ENCODE measurements at places on chromosomes 7 and 10.

- DNase-seq: no peak
These were observed 22.7 kb downstream of the SLC35G1 start for GRCh38 chr10:93916257-93917063.

GRCh38 chr7:30323006-30323355 lies 38.6 kb downstream of the ZNRF2 start:
- no peak for DNase-seq

DNA sequence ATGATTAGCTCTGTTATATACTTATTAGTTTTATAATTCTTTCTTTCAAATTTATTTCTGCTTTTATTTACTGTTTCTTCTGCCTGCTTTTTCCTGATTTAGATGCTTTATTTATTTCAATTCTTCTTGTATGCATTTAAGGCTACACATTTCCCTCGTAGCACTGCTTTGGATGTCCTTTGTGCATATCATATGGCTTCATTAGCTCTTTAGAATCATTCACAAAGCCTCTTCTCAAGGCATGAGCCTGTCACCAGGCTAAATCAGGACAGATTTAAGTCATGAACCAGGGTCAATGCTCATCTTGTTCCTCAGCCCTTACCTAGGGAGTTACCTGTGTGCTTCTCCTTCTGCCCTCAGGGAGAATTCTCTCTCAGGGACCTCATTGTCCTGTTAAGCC lies 56.3 kb downstream of the BAMBI start:
- no peak for DNase-seq

DNA sequence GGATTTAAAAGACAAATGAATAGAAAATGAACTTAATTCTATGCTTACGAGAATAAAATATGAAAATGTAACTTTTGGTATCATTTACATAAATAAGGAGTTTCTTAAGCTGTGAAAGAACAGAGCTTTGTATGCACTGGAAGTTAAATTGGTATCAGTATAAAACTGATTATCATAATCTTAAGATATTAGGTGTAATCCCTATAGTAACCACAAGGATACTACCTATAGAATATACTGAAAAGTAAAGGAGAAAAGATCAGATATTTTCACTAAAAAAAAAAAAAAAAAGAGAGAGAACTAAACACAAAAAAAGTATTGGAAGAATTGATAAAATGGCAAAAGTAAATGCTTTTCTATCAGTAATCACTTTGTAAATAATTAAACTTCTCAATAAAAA lies 100.1 kb downstream of the TWIST1 start:
- no peak for DNase-seq

DNA sequence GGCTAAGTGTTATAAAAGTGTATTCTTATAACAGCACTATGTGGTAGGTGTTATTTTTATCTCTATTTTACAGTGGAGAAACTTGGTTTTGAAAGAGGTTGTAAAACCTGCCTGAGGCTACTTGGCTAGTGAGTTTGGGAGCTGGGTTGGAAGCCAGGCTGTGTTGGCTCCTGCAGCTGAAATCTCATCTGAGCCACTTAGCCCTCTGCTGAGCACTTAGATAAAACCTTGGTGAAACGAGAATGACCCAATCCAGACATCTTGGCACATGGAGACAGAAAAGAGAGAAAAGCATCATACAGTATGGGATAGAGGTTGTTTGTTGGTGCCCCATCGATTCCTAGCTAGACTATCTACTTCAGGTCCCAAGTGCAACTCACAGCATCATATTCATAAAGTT lies 37.4 kb downstream of the BLNK start:
- DNase-seq: no peak

DNA sequence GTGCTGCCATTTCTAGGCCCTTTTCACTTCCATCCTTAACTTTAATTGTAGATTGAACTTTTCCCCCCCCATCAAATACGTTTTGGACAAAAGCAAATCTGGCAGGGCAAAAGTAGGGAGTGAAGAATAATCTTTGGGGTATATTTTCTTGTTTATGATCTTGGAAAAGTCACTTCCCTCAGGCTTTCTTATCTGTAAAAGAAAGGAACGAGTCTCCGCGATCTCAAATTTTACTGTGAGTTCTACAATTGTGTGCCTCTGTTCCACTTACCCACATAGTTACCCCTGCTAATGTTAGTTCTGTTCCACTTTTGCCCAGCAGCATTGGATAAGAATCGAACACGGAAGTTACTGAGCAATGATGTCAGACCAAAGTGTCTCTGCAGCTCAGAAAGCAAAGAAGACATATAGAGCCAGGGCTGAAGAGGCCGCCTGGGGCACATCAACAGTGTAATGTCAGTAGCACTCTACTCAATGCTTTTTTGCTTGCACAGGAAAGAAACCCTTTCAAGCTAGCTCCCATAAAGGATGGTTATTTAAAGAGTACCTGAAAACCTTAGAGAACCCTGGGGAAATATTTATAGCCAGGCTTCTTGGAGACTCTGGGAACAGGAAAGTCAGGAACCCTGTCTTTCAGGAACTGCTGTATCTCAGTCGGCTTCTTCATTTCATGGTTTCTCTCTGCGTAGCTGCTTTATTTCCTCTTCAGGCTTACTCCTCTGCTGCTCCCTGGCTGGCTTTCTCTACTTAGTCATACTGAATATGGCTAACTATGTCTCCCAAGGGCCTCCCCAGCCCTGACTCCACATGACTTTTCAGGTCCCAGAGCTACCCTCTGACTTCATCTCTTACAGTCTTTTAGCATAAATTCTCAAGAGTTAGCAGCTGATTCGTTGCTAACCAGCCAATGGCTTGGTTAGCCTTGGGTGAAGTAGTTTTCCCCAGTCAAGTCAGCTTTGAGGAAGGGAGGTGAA lies 123.7 kb upstream of the FAM3C start:
- no peak for DNase-seq

- no peak for DNase-seq
These were observed 102.0 kb downstream of the GNAI1 start for GRCh38 chr7:80236681-80237080.

DNA sequence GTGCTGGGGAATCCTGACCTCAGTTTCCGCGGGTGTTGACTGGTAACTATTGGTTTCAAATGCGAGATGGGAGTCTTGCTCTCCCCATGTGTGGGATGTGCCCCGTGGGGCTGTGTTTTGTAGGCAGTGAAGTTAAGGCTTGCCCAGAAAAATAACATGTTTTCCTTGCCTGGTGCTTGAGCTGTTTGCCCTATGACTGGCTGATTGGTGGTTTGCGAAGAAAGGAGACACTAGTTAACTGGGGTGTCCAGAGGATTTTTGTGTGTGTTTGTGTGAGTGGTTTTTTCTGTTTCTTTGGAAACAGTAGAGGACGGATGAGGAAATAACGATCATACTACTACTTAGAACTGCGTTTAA lies 61.9 kb downstream of the CREB5 start:
- DNase-seq: no peak

- no peak for DNase-seq
These were observed 25.1 kb downstream of the TBXAS1 start for GRCh38 chr7:139854124-139854511.

DNA sequence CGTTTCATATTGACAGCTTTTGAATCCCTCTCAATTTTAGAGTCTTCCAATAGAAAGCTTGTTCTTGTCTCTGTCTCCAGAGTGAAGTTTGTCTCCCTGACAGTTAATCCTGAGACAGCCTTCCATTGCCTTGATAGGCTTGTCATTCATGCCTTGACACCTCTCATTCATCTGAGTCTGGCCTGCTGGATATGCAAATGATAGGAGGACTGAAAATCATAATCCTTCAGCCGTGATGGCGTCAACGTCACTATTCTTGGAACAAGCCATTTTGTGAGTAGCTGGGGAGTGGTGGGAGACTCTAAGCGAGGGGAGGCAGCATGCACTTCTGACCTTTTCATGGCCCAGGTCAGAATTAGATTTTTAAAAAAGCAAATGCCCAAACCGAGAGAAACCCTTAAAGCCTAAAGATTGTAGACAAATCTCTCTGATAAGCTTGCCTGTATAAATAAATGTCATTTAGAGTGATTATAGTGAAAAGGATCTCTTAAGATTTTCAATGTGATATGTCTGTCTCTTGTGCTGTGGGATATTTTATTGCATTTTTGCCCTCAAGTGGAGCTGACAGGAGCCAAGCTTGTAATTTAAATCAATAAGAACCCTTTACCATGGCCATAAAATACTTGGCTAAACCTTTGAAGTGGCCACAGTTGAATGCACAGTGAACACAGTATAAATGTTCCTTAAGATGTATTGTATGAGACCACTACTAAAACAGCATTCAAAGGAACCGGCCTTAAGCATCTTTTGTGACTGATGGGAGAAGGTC lies 148.8 kb downstream of the SNX10 start:
- DNase-seq: no peak

GRCh38 chr10:33336582-33337325 lies 2.3 kb upstream of the NRP1 start:
- DNase-seq: no peak

DNA sequence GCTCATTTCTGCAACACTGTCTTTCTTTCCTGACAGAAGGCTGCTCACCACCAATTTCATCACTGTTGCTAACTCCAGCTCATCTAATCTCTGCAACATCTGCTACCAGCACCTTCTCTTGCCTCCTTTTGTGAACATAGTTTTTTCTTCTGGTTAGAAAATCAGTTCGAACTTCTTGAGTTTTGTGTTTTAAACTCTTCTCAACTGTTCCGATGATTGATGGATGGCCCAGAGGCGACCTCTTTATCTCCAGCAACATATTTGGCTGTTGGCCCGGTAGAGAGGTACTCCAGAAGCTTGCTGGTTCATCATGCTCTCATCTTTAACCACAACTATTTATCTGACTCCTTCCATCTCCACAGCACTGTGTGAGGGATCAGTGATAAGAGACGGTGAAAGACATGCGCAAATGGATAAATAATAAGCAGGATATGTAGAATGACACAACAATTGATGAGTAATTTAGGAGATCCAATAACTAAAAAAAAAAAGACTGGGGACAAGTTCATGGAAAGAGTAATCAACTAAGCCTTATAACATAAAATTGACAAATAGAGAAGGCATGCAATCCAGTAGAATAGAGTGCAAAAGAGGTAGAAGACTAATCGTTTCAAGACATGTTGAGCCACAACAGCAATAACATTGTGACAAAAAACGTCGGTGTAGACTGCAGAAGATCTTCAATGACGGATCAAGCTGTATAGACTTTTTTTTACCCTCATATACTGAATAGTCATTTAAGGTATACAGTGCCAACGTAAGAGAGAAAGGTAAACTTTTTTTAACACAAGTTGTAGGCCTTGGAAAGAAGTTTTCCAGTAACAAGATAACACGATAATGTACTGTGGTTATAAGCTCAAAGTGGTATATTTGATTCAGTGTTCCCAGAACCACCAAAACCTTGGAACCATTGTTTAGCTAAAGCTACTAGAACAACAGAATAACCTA lies 152.2 kb downstream of the CRPPA start:
- no peak for DNase-seq

GRCh38 chr7:3067606-3068380 lies 24.1 kb upstream of the CARD11 start:
- DNase-seq: no peak

GRCh38 chr10:128950159-128950915 lies 516.7 kb upstream of the MGMT start:
- DNase-seq: no peak

- DNase-seq: no peak
These were observed 117.3 kb upstream of the PALS2 start for GRCh38 chr7:24455813-24456525.

DNA sequence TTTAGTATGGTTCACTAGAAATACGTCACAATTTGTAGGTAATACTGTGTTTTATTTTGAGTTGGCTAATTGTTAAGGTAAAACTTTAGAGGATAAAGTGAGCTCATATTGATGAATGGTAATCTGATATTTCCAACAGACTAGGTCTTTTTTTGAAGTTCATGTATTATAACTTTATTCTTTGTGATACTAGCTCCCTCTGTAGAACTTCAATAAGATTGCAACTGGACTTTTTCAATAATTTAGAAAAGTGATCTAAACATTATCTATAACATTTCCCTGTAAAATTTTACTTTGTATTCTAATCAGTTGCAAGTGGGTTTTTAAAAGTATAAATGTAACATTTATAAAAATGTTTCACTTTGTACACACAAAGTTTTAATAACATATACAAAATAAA lies 83.5 kb downstream of the ADK start:
- DNase-seq: peak; percentile 21

DNA sequence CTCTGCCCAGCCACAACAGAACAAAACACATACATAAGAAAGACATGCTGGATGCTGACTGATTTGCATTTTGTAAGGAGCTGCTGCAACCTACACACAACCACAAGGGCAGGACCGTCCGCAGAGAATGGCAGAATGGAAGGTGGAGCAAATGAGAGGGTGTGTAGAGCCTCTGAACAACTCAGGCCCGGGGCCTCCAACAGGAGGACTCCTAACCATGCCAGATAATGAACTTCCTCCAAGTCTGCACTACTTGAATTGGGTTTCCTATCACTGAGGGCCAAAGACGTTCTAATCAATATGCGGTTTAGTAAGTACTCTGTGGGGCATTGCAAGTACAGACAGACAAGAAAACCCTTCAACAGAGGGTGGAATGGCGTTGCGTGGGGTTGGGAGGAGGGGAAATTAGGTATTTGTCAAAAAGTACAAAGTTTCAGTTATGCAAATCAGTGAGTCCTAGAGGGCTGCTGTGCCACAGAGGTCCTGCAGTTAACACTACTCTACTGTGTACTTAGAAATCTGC lies 14.6 kb downstream of the VOPP1 start:
- peak; percentile 61 for DNase-seq

DNA sequence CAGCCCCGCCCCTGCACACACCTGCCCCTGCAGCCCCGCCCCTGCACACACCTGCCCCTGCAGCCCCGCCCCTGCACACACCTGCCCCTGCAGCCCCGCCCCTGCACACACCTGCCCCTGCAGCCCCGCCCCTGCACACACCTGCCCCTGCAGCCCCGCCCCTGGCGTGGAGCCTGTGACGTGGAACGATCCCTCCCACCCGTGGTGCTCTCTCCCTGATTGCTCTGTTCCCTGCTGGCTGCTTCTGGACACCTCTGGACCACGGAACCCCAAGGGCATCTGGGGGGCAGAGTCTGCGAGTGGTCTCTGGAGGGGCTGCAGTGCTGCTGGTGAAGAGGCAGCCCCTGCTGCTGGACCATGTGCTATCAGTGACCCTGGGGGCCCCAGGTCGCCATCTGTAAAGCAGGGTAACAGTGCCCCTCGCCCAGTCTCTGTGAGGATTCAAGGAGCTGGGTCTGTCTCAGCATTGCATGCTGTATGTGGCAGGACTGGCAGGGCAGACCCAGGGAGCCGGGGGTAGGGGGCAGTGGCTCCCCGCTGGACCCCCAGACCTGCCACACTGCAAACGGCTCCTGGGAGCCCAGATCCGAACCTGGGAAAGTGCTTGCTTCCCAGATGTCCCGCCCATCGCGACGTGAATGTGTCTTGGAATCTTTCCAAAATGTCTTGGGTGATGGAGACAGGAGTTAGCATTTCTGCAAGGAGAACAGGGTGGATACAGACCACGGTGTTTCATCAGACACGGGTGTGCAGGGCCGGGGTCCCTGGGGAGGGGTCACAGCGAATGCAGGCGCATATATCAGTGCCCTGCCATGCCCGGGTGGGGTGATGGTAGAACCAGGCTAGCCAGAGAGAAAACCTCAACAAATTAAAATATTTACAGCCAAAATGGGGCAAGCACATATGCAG lies 27.9 kb upstream of the NKX6-2 start:
- no peak for DNase-seq

GRCh38 chr10:111885046-111885445 lies 298.5 kb downstream of the GPAM start:
- no peak for DNase-seq
